ENCODE measurements at places on chromosomes 2 and 18.

DNA sequence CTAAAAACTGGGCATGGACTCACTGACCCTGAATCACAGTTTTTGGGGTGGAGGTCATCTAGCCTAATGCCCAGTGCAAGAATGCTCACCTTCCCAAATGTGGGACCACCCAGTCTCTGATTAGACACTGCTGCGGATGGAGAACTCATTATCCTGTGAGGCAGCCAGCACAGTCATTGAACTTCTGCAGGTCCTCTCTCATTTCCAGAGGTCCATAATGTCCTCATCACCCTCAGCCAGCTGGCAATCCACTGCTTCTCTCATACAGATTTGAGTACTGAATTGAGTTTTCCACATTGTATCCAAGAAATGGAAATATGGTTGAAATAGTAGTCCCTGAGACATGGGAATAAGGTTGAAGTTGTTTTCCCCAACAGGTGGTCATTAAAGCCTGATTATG is 5.0 kb upstream of the MYO5B start:
- no peak for DNase-seq

DNA sequence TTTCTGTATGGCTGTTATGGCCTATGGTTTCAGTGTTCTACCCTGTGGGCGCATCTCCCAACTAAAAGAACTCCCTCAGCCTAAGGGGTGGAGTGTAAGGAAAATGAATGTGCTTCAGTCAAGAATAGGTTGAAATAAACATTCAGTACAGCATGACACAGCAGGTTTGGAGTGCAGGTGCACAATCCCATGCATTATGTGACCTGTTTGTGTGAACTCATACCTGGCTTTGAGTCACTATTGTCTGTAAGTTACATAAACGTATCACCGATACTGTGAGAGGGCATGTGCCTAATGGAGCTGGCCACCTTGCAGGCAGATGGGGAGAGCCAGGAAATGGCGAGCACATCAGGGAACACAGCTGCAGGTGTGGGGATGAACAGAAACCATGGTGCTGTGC is 216.0 kb downstream of the DSEL start:
- no peak for DNase-seq

DNA sequence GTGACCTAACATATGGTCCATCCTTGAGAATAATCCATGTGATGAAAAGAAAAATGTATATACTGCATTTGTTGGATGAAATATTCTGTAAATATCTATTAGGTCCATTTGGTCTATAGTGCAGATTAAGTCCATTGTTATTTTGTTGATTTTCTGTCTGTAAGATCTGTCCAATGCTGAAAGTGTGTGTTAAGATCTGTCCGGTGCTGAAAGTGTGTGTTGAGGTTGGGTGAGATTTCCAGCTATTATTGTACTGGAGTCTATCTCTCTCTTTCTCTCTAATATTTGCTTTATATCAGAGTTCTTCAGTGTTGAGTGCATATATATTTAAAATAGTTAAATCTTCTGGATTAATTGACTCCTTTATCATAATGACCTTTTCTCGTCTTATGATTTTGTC is 828.8 kb upstream of the CRIM1 start:
- no peak for DNase-seq

- no peak for DNase-seq
These were observed 2.8 kb downstream of the ZCCHC2 start for GRCh38 chr18:62525608-62526007.

- DNase-seq = no peak
These were observed 220.4 kb upstream of the SLC35G4 start for GRCh38 chr18:11388755-11389680.

DNA sequence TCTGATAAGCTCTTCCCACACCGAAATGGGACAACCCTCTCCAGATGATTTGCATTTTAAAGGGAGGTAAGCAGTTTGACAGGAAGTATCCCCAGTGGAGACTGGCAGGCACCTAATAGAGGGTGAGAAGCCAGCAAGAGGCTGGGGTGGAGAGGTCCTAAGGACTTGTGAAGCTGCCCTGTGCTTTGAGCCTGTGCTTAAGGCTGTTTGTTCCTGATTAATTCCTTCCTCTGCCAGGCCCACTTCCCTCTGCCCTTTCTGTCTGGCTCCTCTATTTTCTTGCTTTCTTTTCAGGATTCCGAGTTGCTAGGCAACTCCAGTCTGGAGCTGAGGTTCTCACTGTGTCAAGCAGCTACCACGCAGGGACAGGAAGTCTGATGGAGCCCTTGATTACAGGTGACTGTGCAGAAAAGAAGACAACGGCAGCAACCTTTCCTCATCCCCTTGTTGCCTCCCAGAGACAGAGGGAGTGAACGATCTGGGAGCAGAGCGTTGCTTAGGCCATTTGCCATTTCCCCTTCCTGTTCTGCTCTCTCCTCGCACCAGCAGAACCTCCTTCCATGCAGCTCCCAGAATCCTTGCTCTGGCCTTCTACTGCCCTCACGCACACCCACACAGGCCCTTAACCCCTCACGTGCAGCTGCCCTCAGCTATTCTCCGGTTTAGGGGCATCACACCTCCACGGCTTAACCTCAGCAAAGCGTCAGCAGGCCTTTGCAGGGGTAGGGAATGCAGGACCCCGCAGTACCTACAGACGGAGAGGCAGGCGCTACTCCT is 103.6 kb upstream of the CELF4 start:
- no peak for DNase-seq

- DNase-seq = no peak
These were observed 134.3 kb downstream of the MEP1B start for GRCh38 chr18:32324181-32324580.

Measured in activated CD4-positive, alpha-beta T cell treated with anti-CD3 and anti-CD28 coated beads, Interleukin-2, amount 50 U/mL, for 4 hours (primary cell).